Caki2 (cell line): ENCODE measurements at places on chromosomes 12 and 14. TPM values are rescaled to one million over a fixed set of nuclear protein-coding genes. Genes with fewer than 3 reads are reported as not detected.

Gene SLC15A4
- 35.9 and 46.4 TPM in 2 replicates for total RNA-seq

Gene RNFT2
- 4.1 and 14.4 TPM in 2 replicates for total RNA-seq

Gene DHH
- not detected in 2 replicates for total RNA-seq

Gene DHRS2
- 0.30 TPM in 1 of 2 replicates, not detected in the other for total RNA-seq

Gene ALDH2
- 176 and 178 TPM in 2 replicates for total RNA-seq

Gene LRRC43
- total RNA-seq, result not detected in 2 replicates

Gene NOS1
- 0.14 TPM in 1 of 2 replicates, not detected in the other for total RNA-seq

Gene RACGAP1
- 195 and 213 TPM in 2 replicates for total RNA-seq

Gene ZNF268
- total RNA-seq, result 17.1 and 36.8 TPM in 2 replicates

Gene RHOJ
- total RNA-seq, result not detected in 2 replicates

Gene MYRFL
- total RNA-seq, result not detected in 2 replicates

Gene FAM90A1
- 1.5 TPM in 1 of 2 replicates, not detected in the other for total RNA-seq

Gene APOF
- total RNA-seq, result not detected in 2 replicates

Gene SERPINA3
- 0.64 TPM in 1 of 2 replicates, not detected in the other for total RNA-seq

Gene PTCSC3
- not detected in 2 replicates for total RNA-seq

Gene KRT85
- not detected in 2 replicates for total RNA-seq

Gene ABCC9
- total RNA-seq, result 0.51 TPM in 1 of 2 replicates, not detected in the other

Gene SPIC
- total RNA-seq, result not detected in 2 replicates

Gene AGAP2
- 0.46 and 1.1 TPM in 2 replicates for total RNA-seq

Gene PLEKHD1
- not detected in 2 replicates for total RNA-seq

Gene PTPRQ
- total RNA-seq, result 0.64 TPM in 1 of 2 replicates, not detected in the other

Gene NRXN3
- not detected in 2 replicates for total RNA-seq

Gene C12orf50
- total RNA-seq, result not detected in 2 replicates

Gene SP1
- total RNA-seq, result 23.3 and 39.3 TPM in 2 replicates

Gene GLI1
- 0.57 and 1.8 TPM in 2 replicates for total RNA-seq

Gene INSM2
- not detected in 2 replicates for total RNA-seq

Gene ANKRD33
- not detected in 2 replicates for total RNA-seq

Gene GALNT8
- not detected in 2 replicates for total RNA-seq

Gene AMN
- total RNA-seq, result 0.41 and 1.5 TPM in 2 replicates

Gene TMEM179
- total RNA-seq, result 3.1 and 8.1 TPM in 2 replicates

Gene KCNMB4
- 2.9 and 4.9 TPM in 2 replicates for total RNA-seq

Gene KRT6A
- not detected in 2 replicates for total RNA-seq

Gene SYCP3
- total RNA-seq, result not detected in 2 replicates

Gene ORMDL2
- total RNA-seq, result 27.5 and 31.2 TPM in 2 replicates

Gene MORN3
- total RNA-seq, result 0.78 and 0.88 TPM in 2 replicates

Gene KRT6C
- total RNA-seq, result not detected in 2 replicates

Gene CMA1
- total RNA-seq, result not detected in 2 replicates

Gene CLEC1A
- not detected in 2 replicates for total RNA-seq

Gene ADAM21
- total RNA-seq, result not detected in 2 replicates
